HT1080 (cell line): ENCODE measurements at places on chromosomes 4 and X. TPM values are rescaled to one million over a fixed set of nuclear protein-coding genes. Genes with fewer than 3 reads are reported as not detected.

GRCh38 chr4:57504139-57504538 is 394.0 kb upstream of the IGFBP7 start:
- no peak for DNase-seq

DNA sequence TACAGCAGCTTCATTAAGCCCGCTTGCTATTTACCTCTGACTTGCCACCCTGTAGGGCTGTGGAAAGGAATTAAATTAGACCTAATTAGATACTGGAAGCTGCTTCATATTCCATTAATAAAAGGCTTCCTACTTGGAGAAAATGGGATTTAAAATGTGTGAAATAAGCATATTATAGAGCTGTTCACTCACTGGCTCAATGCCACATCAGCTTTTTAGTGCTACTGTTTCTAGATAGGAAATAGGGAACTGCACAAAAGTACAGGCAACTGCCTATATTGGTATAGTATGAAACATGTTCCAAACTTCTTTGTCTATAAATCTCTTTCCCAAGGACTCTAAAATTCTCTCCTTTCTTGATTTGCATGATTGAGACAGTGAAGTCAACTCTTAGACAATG is 407.9 kb upstream of the AADAT start:
- DNase-seq = no peak

GRCh38 chr4:79575709-79576428 is 167.8 kb upstream of the GK2 start:
- no peak for DNase-seq

- DNase-seq = peak; percentile 15
These were observed 142.7 kb upstream of the NALF2 start for GRCh38 chrX:69361311-69361845.

- no peak for DNase-seq
These were observed 211.7 kb downstream of the MAML3 start for GRCh38 chr4:139942241-139942640.

- no peak for DNase-seq
These were observed 304.7 kb upstream of the FTHL17 start for GRCh38 chrX:31376408-31377022.

DNA sequence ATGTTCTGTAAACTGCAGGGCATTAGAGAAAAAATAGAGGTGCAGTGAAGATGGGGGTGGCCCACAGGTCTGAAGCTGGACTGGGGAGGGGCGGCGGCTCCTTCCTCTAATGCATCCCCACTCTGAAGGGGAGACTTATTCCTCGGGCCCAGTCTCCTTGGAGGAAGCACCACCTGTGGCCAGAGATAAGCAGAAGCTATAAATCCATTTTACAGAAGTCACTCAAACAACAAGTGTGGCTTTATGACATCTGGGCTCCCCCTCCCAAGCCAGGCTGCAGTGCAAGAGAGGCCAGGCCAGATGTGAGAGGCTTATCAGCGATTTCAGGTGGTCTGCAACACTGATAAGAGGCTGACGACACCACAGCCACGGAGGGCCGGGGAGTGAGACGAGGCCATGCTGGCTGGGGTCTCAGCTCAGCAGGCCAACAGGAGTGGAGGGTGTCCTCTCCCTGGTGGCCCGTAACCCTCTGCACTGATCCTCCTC is 15.8 kb downstream of the CYTL1 start:
- DNase-seq = no peak

- peak; percentile 54 for DNase-seq
These were observed 80.7 kb downstream of the SYNPO2 start for GRCh38 chr4:118969359-118969758.

- DNase-seq = no peak
These were observed 158.8 kb downstream of the RBMX2 start for GRCh38 chrX:130560544-130560943.

GRCh38 chr4:128528793-128529553 is 241.4 kb upstream of the PGRMC2 start:
- DNase-seq = peak; percentile 97

GRCh38 chrX:79133904-79134303 is 10.6 kb upstream of the GPR174 start:
- DNase-seq = no peak

DNA sequence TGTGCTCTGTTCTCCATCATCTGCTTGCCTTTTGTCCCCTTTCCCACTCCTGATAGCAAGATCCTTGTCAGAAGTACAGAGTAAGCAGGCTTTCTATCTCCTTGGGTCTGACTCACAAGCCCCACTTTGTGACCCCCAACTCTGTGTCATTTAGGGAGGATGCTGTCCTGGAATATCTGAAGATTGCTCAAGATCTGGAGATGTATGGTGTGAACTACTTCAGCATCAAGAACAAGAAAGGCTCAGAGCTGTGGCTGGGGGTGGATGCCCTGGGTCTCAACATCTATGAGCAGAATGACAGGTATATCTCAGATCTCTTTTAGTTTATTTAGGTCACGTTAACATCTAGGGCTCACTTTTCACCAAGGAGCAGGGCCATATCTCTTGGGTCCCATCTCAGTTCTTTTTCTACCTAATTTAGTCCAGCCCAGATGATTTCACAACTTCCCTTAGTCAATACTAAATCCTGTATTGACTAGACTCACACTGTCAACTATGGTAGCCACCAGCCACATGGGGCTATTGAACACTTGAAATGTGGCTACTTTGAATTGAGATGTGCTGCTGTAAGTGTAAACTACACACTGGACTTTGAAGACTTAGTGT is 64.3 kb downstream of the MSN start:
- no peak for DNase-seq

DNA sequence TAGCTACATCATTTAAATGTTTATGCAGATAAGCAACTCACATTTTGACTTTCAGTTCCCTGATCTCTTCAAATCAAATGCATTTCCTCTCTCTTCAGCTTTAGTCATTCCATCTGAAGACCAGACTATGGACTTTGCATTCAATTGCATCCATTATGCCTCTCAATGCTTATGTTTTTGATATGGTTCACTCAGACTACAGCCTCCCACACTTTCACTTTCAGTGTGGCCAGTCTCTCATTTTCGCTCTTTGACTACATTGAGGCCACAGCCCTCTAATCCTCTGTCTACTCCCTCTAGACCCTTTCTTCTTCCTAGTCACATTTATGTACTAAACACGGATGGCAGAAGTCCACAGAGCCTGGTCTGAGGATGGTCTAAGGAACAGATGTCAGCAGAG is 24.5 kb upstream of the VEGFC start:
- no peak for DNase-seq

DNA sequence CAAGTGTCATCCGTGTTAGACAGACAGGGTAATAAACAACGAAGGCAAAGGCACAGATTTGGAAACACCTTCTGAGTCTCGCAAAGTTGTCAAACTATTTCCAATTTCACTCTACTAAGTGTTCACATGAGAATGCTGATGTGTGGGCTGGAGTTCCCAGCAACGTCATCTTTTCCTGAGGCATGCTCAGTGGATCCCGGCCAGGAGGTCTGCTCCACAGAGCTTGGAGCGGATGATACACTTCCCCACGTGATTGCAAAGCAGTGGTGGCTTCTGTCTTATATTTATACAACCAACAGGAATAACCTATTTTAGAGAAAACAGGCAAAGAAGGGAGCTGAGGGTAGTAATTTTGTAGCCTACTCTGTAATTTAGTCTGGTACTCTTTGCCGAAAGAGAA is 40.1 kb upstream of the PDK3 start:
- no peak for DNase-seq

GRCh38 chrX:52556741-52557140 is 39.9 kb upstream of the XAGE1B start:
- DNase-seq = no peak

- no peak for DNase-seq
These were observed 38.8 kb downstream of the KDR start for GRCh38 chr4:55086578-55086977.

The IL2 gene
- total RNA-seq = not detected in 2 replicates

The RIPPLY1 gene
- 0.20 TPM in 1 of 2 replicates, not detected in the other for total RNA-seq

The TLR3 gene
- 0.84 and 2.9 TPM in 2 replicates for total RNA-seq

The ZFX gene
- 15.0 and 17.7 TPM in 2 replicates for total RNA-seq

The PPBP gene
- not detected in 2 replicates for total RNA-seq

The SPINK2 gene
- total RNA-seq = not detected in 2 replicates

The TCP11X2 gene
- 0.10 TPM in 1 of 2 replicates, not detected in the other for total RNA-seq

The MAGEB1 gene
- not detected in 2 replicates for total RNA-seq
